Muscle of leg (tissue), 16 donors: ENCODE measurements at places on chromosomes 16 and 17. TPM values are rescaled to one million over a fixed set of nuclear protein-coding genes. Genes with fewer than 3 reads are reported as not detected.

The EVPL gene
- 0.74 TPM for polyA plus RNA-seq

- DNase-seq = peak; percentile 89
These were observed 27.7 kb upstream of the DHRS7B start for GRCh38 chr17:21098934-21099689.

- no peak for DNase-seq
These were observed 66.3 kb upstream of the DOC2B start for GRCh38 chr17:247767-248166.

GRCh38 chr16:66402166-66402565 is 24.9 kb upstream of the BEAN1 start:
- no peak for DNase-seq
